ENCODE measurements at places on chromosomes 3 and 15. TPM values are rescaled to one million over a fixed set of nuclear protein-coding genes. Genes with fewer than 3 reads are reported as not detected.

The TIPIN gene
- total RNA-seq: 5.3 TPM

The CISH gene
- total RNA-seq: 56.2 TPM

The BCHE gene
- 4.1 TPM for total RNA-seq

The LRRC31 gene
- not detected for total RNA-seq

The ALDH1A3 gene
- 194 TPM for total RNA-seq

The TNNC1 gene
- not detected for total RNA-seq

The TERB2 gene
- total RNA-seq: not detected

The SPATA12 gene
- not detected for total RNA-seq

The CEP19 gene
- 1.3 TPM for total RNA-seq

The SORD gene
- total RNA-seq: 7.4 TPM

The DLL4 gene
- total RNA-seq: 15.2 TPM

The CHRM5 gene
- total RNA-seq: not detected

The IL5RA gene
- total RNA-seq: not detected

The TMEM108 gene
- 1.5 TPM for total RNA-seq

The GOLGA6L10 gene
- total RNA-seq: 0.77 TPM

The FRMD5 gene
- total RNA-seq: 0.13 TPM

The MESP2 gene
- 0.96 TPM for total RNA-seq

The CLRN1 gene
- total RNA-seq: not detected

The MAP3K13 gene
- 23.7 TPM for total RNA-seq

The LRTM1 gene
- total RNA-seq: not detected

The TNFSF10 gene
- 23.0 TPM for total RNA-seq

The CLSTN2 gene
- 44.1 TPM for total RNA-seq

The SNRPA1 gene
- 40.8 TPM for total RNA-seq

The MLF1 gene
- total RNA-seq: 6.6 TPM

The EFCC1 gene
- total RNA-seq: 1.8 TPM

The FBXO40 gene
- 0.13 TPM for total RNA-seq

The TEX264 gene
- 35.4 TPM for total RNA-seq

The SEMA3F gene
- total RNA-seq: 51.5 TPM

The GNAT1 gene
- total RNA-seq: not detected

The ADAMTSL3 gene
- 5.8 TPM for total RNA-seq
